ENCODE measurements at places on chromosomes 16 and 17.

DNA sequence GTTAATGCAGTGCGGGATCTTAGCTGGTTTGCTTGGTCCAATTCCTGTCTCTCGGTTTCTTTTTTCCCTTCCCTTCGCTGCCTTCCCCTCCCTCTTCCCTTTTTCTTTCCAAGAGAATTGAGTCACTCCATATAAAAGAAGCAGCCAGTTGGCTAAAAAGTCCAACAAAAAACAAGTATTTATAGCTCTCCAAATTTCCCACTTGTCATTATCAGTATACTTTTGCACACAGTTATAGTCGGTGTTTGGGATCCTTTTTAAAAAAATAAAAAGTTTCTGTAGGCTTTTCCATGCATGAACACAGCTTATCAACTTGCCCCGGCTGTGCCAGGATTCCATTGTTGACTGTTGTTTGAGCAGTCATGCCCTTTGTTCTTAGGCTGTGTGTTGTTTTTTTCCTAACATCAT is 24.9 kb downstream of the HMOX2 start:
- DNase-seq, result no peak

GRCh38 chr17:73091770-73092522 is 542 bp downstream of the SLC39A11 start:
- DNase-seq, result no peak

GRCh38 chr17:7849130-7849750 is 5.6 kb upstream of the TMEM88 start:
- no peak for DNase-seq

DNA sequence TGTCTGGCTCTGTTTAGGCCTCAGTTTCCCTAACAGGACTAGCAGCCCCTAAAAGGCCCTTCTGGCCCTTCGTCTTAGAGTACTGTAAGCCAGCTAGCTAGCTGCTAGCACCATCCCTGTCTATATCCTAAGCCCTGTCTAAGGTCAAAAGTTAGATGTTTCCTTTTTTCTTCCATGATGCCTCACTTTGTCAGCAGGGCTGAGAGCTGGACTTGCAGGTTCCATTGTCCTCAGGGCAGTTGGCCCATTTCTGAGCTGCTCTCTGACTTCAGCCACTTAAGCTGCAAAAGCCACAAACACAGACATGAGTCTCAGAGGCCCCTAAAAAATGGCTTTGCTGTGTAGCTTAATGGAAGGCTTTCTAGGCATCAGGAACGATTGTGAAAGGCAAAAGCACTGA is 187.7 kb downstream of the CBLN1 start:
- DNase-seq, result no peak

DNA sequence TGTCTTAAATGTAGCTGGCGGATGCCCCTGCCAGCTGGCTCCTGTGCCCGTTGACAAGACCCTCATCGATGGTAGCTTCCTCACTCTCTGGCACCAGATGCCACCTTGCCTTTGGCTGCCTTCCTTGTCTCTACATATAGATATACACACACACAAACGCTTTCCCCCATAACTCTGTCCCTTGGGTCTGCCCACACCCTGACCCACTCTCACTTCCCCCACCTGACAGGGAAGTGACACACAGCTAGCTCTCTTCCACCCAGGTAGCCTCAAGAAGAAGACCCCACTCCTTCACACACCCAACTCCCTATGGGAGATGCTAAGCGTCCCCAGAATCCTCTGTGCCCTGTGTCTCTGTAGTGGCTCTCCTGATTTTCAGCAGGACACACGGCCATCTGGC is 25.6 kb downstream of the JUP start:
- no peak for DNase-seq

GRCh38 chr17:67041531-67041930 is 2.8 kb upstream of the CACNG1 start:
- no peak for DNase-seq

DNA sequence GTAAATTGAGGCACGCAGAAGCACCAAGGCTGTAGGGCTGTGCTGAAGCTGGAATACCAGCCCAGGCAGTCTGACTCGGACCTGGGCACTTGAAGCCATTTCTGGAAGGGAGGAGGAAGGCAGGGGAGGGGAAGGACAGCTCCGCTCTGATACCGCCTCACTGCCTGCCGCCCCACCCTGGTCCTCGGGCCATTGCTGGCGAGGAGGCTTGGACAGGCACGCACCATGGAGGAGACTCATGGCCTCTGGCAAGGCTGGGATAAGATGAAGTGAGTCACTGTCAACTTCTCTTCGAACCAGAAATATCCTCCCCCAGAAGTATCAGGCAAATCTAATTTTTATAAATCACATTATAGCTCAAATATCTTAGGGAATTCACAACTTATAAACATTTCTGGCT is 81.3 kb downstream of the SDK2 start:
- DNase-seq, result no peak

DNA sequence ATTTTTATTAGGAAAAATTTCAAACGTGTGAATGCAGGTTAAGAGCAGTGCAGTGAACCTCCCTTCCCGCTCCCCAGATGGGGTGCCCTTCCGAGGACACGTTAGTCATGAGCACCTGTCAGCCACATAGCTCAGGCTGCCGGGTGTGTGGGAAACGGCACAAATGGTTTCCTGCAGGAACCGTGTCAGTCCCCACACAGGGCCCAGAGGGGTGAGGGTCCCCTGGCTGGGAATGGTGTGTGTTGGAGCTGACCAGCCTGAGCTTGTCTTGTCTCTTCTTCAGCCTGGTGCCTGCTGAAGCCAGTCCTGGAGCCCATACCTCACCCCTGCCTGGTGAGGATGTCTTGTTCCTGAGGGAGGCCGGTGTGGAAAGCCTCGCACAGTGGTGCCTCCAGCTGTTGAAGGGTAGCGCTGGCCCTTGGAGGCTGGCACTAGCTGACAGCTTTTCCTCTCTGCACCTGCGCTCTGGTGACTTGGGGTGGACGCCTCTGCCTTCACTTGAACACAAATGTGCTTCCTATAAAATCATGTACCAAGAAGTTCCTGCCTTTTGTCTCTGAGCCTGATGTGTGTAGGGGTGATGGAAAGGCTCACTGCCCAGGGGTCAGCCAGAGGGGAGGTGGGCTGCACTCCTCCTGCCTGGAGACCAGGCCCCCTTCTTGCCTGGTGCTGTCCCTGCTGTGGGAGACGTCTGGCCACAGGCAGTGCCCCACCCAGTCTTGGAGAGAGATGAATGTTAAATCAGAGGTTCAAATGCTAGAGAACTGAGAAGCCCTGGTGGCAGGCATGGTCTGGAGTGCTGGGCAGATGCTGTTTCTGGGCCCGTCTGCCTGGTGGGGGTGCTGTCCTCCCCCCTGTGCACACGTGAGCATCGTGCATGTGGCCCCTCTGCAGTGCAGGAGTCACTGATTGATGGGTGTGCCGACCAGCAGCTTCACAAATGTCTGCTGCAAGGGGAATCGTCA is 102.6 kb upstream of the ZNF750 start:
- DNase-seq, result no peak

DNA sequence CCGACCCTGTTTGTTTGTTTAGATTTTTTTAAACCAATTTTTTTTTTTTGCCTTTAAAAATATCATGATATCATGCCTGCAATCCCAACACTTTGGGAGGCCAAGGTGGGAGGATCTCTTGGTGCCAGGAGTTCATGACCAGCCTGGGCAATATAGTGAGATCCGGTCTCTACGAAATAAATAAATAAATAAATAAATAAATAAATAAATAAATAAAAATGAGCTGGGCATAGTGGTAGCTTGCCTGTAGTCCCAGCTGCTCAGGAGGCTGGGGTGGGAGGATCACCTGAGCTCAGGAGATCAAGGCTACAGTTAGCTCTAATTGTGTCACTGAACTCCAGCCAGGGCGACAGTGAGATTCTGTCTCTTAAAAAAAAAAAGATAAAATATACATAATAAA is 8.1 kb upstream of the IGF2BP1 start:
- DNase-seq, result no peak

- no peak for DNase-seq
Observed at GRCh38 chr17:59777033-59777432, 69.6 kb downstream of the VMP1 start.
